Naive thymus-derived CD4-positive, alpha-beta T cell (primary cell): ENCODE measurements at places on chromosomes 3 and 15. TPM values are rescaled to one million over a fixed set of nuclear protein-coding genes. Genes with fewer than 3 reads are reported as not detected.

Gene DENND6A
- total RNA-seq = 47.9 TPM

Gene HGD
- total RNA-seq = 2.6 TPM

Gene TFDP2
- 41.0 TPM for total RNA-seq

Gene KNG1
- not detected for total RNA-seq

Gene TNFSF10
- total RNA-seq = 45.0 TPM

Gene GATA2
- total RNA-seq = not detected in 2 replicates

Gene TFRC
- total RNA-seq = 203 TPM

Gene HDAC11
- total RNA-seq = 1.2 and 1.5 TPM in 2 replicates

Gene PAQR9
- total RNA-seq = not detected

Gene NEK10
- 0.64 TPM for total RNA-seq

Gene TBC1D2B
- total RNA-seq = 76.6 TPM

GRCh38 chr3:182735672-182736071 lies 57.6 kb upstream of the ATP11B start:
- DNase-seq = no peak

- DNase-seq = no peak
Observed at GRCh38 chr3:2485027-2485375, 386.3 kb downstream of the CNTN4 start.

GRCh38 chr3:112884678-112885290 lies 38.1 kb upstream of the CD200R1L start:
- no peak for DNase-seq

- DNase-seq = no peak
Observed at GRCh38 chr15:91283155-91283554, 183.1 kb downstream of the SV2B start.

GRCh38 chr3:14471690-14472089 lies 68.5 kb downstream of the GRIP2 start:
- DNase-seq = no peak

DNA sequence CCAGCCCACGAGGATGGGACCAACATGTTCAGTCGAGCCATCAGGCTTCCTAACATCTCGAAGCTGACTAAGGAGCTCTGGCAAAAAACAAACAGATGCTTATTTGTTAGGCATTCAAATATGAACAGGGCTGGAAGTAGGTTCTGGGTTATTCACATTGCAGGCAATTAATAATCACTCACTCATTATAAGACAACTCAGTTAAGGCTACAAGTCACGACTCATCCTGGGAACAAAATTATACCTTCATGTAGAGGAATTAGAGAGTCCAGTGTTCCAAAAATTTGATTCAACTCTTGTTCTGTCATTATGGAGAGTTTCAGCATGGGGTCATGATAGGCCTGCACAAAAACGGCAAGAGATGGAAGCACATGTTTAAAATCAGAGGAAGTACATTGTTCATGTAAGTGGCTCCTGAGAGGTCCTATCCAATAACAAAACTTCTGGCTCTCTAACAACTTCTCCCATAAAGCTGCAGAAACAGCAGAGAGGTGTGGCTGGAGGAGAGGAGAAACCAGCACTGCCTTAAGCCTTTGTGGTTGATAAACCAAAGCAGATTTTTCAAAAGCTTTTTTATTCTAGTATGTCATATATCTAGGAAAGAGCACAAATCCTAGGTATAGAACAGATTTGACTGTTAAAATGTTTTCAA lies 50.6 kb downstream of the ARHGEF3 start:
- no peak for DNase-seq

GRCh38 chr3:181252631-181253030 lies 263.1 kb upstream of the DNAJC19 start:
- no peak for DNase-seq

DNA sequence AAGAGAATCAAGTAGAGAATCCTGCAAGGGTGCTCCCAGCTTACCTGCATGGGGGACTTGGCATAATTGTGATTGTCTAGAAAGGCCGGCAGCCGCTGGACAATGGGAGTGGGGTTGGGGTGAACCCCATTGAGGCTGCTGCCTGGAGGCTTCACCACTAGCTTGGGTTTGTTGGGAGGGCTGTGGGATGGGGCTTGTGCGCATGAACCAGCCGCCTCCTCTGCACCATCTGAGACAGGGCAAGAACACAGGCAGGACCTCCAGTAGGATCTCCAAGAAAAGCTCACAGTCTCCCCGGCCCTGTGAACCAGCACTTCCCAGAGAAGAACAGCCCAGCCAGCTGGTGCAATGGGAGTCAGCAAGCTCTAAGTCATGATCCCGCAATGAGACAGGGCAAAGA lies 39.8 kb downstream of the SEMA3G start:
- no peak for DNase-seq

GRCh38 chr3:126267169-126267975 lies 87.0 kb upstream of the ALDH1L1 start:
- DNase-seq = no peak

DNA sequence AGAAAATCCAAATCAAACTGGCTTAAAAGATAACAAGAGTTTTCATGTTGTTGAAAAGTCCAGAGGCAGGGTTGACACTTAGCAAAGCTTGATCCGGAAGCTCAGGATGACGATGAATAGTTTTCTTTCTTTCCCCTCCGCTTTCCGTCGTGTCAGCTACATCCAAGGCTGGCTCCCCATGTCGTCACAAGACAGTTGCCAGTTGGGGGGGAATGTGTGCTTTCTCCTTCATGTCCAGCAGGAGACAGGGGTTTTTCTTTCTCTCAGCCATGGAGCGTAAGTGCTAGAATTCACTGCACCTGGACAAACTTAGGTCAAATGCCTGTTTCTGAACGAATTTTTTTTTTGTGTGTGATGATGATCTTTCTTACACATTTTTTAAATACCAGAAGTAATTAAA lies 273.8 kb upstream of the RGMA start:
- DNase-seq = no peak

DNA sequence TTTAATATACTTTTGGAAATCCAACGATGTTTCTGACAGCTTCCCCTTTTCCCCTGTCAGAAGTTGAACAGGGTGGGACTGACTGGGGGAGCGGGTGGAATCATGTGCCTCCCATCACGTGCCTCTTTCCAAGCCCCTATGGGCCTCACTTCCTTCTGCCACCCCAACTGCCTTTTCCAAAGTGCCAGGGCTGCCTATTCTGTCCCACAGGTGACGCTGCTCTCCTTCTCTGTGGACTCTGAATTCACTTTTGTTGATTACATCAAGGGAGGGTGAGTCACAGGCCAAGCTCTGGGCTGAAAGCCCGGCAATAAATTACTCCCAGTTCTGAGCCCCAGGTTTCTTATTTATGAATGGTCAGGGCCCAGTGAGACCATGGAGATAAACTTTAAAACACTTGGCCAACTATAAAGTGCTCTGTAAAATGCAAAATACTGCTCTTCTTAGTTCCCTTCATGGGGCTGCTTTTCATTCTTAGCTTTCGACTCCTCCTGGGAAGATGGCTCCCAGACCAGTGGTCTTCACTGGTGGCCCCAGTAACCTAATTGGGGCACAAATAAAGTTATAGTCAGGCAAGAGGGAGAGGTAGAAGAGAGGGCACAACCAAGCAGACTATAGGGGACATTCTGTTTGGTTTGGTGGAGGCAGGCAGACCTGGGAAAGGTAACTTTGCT lies 12.3 kb downstream of the CPNE9 start:
- DNase-seq = no peak

DNA sequence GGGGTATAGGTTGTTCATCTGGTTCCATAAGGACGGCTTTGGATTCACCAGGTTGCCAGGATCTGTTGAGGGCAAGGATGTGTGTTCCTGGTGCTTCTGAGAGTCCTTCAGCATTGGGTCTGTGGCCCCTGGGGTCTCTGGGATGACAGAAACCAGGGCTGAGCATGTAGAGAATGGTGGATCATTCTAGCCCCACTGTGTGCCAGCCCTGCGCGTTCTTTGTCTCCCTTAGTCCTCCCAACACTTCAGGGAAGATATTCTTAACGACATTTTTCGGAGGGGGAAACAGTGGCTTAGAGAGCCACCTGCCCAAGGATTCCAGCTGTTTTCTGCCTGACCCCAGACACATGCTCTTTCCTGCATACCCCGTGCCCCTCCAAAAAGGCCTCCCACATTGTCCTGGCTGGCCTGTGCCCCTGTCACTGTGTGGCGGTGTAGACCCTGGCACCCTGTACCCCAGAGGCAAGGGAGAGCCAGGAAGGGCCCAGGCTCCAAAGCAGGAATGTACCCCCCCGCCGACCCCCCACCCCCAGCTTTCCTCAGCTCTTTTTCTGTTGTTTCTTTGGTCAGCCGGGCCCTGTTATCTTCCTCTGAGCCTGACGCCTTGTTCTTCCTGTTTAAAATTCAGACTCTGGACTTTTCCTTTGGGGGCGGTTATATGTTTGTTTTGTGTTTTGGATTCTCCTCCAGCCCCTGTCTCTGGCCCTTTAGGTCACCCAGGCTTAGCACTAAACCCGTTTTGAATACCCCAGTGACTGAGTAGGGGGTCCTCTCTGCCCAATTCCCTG lies 57.8 kb upstream of the SMAD6 start:
- no peak for DNase-seq

DNA sequence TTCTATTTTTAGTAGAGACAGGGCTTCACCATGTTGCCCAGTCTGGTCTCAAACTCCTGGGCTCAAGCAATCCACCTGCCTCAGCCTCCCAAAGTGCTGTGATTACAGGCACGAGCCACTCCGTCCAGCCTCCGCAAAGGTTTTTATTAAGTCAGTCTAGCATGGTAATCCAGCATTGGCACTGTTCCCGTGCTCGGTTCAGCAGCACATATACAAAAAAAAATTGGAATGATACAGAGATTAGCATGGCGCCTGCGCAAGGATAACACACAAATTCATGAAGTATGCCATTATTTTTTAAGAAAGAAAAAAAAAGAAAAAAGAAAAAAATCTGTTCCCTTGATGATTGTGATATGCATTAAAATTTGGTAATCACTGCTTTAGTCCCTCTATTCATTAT lies 8.5 kb downstream of the CKMT1A start:
- DNase-seq = no peak

GRCh38 chr3:190444576-190445145 lies 5.0 kb downstream of the TMEM207 start:
- no peak for DNase-seq

GRCh38 chr3:133477487-133477886 lies 77.6 kb downstream of the BFSP2 start:
- no peak for DNase-seq

GRCh38 chr15:73082812-73083211 lies 30.5 kb downstream of the NEO1 start:
- no peak for DNase-seq

- DNase-seq = no peak
Observed at GRCh38 chr3:12954891-12955650, 113.7 kb upstream of the RPL32 start.

- no peak for DNase-seq
Observed at GRCh38 chr3:71264840-71265239, 318.7 kb downstream of the FOXP1 start.

- DNase-seq = no peak
Observed at GRCh38 chr3:124951511-124952281, 17.1 kb upstream of the MUC13 start.

- DNase-seq = no peak
Observed at GRCh38 chr15:65535192-65535591, 4.9 kb downstream of the HACD3 start.

DNA sequence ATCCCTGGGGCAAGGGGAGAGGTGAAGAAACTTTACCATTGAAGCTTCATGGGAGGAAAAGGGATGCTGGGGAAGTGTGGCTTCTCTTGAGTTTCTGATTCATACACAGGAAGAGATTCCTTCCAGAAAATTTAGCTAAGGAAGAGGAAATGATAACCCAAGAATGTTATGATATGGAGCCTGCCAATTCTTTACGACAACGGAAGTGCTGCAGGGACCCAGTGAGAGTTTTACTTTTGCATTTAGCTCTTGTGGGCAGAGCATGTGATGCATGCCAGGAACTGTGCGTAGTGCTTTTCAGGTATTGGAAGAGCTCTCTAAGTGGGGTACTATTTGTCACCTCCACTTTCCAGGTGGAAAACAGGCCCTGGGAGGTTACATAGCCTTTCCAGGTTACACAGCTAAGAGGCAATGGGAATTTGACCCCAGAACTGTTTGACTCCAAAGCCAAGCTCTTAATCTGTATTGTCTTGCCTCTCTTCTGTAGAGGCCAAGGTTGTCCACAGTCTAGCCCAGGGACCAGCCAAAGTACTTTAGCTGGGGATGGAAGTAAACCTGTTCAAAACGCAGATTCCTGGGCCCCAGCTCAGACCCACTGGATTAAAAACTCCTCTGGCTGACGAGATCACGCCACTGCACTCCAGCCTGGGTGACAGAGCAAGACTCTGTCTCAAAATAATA lies 23.0 kb downstream of the CMTM7 start:
- peak; percentile 61 for DNase-seq

DNA sequence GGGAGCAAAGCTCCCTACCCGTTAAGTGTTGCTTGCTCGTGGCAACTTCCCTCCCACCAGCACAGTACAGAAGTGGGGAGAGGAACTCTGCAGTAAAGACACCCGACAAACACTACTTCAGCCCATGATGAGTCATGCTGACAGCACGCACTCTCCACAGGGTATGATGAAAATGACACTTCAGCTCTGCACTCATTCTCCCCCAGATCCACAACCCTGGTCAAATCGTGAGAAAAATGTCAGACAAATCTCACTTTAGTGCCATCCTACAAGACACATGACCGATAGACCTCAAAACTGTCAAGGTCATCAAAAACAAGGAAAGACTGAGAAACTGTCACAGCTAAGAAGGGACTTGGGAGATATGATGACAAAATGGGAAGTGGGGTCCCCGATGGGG lies 278.9 kb downstream of the OCA2 start:
- no peak for DNase-seq

- DNase-seq = no peak
Observed at GRCh38 chr3:99873269-99874102, 55.8 kb downstream of the CMSS1 start.

- no peak for DNase-seq
Observed at GRCh38 chr3:135440746-135441145, 524.8 kb upstream of the PPP2R3A start.

DNA sequence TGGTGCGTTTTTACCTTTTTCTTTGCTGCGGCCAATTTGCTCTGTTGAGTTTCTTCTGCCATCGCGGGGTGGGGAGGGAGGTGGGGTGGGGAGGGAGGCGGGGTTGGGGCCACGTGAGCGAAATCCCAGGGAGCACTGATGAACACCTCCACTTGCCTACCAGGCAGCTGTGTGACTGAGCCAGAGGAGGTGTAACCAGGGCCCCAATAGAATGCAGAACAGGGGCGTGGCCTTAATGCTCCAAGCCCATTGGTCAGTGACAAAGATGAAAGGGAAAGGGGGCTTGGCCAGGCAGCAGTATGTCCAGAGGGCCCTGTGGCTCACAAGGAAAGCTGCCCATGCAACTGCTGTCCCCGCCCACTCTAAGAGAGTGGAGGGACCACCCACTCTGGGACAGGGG lies 21.4 kb upstream of the OR4F6 start:
- DNase-seq = no peak

GRCh38 chr15:24054547-24055245 lies 367.6 kb upstream of the NDN start:
- no peak for DNase-seq
